ENCODE measurements at places on chromosomes 3 and 15.
A peak's percentile ranks its signal among the peaks of the same experiment; 100 is the strongest.

DNA sequence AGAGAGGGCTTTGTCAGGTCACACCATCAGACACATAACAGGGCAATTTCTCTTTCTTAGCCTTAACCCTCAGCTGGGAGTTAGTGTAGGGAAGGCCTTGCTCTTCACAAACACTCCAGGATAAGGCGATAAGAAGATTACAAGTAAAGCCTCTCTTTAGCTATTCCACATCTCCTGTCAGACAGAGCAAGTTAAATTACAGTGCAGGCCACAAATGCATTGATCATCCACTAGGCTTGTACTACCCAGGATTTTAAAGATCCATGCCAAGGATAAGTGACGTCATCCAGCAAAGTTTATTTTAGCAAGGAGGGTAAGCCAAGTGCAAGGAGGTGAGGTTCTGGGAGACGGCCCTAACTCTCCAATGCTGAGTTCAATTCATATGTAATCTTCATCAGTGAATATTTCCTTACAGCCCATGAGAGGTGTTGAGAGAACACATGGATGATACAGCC is 890.6 kb upstream of the NR2F2 start:
- H3K27me3 ChIP-seq: no peaks in the 10 kb centered on the region
- DNase-seq: no peak
- H3K4me1 ChIP-seq: no peaks in the 10 kb centered on the region
- H3K27ac ChIP-seq: no peak overlapping the region

DNA sequence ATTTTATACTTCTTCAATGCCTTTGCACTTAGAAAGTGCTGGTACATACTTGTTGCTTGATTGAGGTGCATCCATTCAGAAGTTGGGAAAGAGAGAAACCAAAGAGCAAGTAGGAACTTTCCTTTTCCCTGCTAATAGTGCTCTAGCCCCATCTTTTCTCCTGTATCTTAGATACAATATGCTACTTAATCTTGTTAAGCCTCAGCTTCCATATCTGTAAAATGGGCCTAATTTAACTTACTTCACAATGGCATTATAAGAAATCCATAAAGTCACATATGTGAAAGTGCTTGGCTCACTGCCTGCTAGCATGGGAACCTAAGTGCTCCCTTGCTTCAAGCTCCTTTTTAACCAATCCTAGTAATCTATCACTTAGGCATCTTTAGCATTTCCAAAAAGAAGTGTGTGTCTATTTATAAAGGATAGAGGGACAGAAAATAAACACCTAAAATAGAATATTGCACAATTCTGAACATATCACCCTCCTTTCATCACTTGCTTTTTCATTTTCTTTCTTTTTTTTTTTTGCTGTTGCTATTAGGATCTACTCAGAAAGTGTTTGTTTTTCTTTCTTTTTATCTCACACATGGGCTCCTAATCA is 28.1 kb downstream of the KCNAB1 start:
- H3K27ac ChIP-seq: no peak overlapping the region
- DNase-seq: no peak
- H3K27me3 ChIP-seq: no peaks in the 10 kb centered on the region
- H3K36me3 ChIP-seq: no peaks in the 10 kb centered on the region
- no peaks in the 10 kb centered on the region for H3K4me1 ChIP-seq

DNA sequence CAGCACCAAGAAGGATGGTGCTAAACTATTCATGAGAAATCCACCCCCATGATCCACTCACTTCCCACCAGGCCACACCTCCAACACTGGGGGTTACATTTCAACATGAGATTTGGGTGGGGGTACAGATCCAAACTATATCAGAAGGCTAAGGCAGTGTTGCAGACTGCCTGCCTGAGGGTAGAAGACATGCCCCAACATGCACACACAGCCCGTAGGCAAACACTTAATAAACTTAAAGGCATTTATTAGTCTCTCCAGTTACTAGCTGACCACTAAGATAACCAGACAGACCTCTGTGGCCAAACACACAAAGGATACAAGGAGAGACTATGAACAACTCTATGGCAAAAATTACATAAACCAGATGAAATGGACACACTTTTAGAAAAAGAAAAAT is 10.2 kb downstream of the FAM162A start:
- no peaks in the 10 kb centered on the region for H3K27me3 ChIP-seq
- H3K4me1 ChIP-seq: peaks cover 13% of the 10 kb centered on the region
- H3K36me3 ChIP-seq: no peaks in the 10 kb centered on the region

GRCh38 chr3:186746008-186746407 is 28.8 kb downstream of the KNG1 start:
- no peak overlapping the region for H3K4me3 ChIP-seq
- no peaks in the 10 kb centered on the region for H3K27me3 ChIP-seq
- no peaks in the 10 kb centered on the region for H3K36me3 ChIP-seq
- peak overlapping the region; percentile 83 for H3K27ac ChIP-seq
- peaks cover 24% of the 10 kb centered on the region for H3K4me1 ChIP-seq

- H3K27ac ChIP-seq: no peak overlapping the region
- H3K36me3 ChIP-seq: no peaks in the 10 kb centered on the region
- no peaks in the 10 kb centered on the region for H3K4me1 ChIP-seq
- no peak overlapping the region for H3K4me3 ChIP-seq
- H3K27me3 ChIP-seq: no peaks in the 10 kb centered on the region
Observed at GRCh38 chr15:58715266-58715917, 34.1 kb downstream of the ADAM10 start.

All from hepatocyte (in vitro differentiated cells).